ENCODE measurements at places on chromosomes 12 and 14.

- no peak for DNase-seq
Observed at GRCh38 chr12:9991876-9992275, 7.0 kb downstream of the CLEC1B start.

- DNase-seq, result no peak
Observed at GRCh38 chr14:74400031-74400685, 25.9 kb downstream of the SYNDIG1L start.

GRCh38 chr12:113722747-113723146 is 243.4 kb downstream of the RBM19 start:
- DNase-seq, result no peak

DNA sequence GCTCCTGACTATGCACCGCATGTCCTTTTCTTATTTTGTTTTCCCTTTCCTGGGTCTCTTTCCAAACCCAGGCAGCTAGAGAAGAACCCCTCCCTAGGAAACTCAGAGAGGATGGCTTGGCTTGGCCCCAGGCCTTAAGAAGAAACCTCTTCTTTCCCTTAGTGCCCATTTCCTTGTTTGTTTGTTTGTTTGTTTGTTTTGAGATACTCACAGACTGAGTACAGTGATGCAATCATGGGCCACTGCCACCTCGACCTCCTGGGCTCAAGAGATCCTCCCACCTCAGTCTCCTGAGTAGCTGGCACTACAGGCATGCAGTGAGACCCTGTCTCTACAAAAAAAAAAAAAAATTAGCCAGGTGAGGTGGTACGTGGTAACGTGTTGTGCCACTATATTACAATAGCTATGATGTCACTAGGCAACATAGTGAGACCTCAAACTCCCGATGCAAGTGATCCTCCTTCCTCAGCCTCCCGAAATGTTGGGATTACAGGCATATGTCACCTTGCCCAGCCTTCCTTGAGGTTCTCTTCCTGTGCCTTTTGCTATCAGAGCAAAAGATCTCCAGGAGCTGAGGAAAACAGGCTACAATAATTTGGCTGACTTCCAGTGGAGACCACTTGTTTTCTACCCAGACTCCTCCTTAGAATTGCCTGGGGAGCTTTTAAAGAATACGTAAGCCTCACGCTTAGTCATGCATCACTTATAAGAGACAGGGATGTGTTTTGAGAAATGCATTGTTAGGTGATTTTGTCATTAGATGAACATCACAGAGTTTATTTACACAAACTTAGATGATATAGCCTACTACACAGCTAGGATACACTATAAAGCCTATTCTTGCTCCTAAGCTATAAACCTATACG is 34.5 kb upstream of the LGALS3 start:
- DNase-seq, result peak; percentile 83

GRCh38 chr12:89373763-89374572 is 21.7 kb upstream of the DUSP6 start:
- DNase-seq, result peak; percentile 64

DNA sequence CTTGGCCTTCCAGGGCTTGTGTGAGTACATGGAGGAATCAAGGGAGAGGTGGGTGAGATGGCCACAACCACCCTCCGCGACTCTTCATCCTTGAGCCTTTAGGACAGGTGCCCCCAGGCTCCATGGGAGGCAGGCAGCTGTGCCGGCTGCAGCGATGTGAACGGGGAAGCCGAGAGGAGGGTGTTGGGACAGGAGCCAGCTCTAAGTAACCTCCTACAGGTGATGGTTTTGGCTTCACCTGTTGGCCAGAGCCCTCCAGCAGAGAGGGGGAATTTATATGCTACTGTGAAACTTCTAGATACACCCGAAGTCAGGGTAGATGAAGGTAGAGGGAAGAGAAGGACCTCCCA is 132.2 kb upstream of the HIF1A start:
- no peak for DNase-seq

DNA sequence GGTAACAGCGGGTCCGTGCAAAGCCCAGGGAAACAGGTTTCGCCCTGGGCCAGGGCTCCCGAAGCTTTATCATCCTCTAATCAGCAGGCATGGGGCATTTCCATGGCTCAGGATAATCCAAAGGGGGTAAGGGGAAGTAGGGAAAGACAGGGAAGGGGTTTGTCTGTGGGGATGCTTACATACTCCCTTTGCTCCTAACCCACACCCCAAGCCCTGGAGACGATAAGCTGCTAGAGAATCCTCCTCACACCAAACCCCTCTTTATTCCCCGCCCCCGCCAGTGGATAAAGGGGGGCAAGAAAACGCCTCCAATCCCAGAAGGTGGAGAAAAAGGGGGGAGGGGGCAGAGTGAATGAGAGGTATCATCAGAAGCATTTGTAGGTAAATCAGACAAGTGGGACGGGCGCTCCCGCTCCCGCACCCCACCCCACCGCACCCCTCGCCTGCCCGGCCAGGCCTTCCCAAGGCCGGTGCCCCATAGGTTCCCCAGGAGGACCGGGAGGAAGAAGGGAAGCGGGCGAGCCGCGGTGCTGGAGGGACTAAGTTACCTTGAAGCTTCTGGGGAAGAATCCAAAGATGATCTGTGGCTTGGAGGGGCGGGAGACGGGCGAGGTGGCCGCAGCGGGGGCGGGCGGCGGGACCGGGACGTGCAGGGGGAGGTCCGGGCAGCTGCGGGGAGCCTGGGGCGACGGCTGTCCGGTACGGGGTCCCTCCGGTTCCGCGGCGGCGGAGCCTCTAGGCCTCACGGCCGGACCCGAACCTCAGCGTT is 762 bp downstream of the PPP2R5E start:
- DNase-seq, result no peak

DNA sequence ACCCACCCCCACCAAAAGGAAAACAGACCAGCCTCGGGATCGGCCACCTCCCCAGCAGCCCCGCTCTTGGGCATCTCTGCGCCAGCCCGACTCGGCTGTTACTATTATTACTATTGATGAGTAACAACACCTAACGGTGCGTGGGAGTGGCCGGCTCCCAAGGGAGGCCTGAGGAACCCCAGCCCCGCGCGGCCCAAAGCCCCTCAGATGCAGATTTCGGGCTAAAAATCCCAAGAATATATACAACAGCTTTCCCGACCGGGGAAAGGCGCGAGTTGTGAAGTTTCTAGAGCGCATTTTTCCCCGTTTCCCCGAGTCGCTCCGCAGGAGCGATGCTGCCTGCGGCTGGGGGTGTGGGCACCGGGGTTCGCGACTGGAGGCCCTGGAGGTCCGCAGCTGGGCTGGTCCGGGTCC is 565 bp downstream of the NT5DC3 start:
- DNase-seq, result no peak

DNA sequence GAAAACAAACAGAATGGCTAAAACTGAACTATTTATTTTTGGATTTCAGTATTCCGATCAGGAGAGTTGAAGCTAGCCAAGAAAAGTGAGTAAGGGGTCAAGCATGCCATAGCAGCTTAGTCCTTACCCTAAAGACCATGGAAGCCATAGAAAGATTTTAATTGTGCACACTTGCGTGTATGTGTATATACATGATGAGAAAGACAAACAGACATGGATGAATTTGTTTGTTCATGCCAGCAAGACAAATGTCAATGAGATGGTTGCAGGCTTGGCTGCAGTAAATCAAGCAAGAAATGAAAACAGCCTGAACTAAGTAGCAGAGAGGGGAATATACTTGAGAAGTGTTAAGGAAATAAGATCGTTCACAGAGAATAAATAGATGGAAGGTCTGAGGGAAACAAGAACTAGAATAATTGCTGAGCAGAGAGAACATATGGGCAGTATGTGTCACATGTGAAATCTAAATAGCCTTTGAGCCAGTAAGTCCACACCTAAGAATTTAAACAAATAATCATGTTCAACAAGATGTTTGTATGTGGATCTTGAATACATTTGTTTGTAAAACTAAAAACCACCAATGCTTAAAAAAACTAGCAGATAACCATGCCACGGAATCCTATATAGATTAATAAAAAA is 14.8 kb downstream of the SNW1 start:
- no peak for DNase-seq

- DNase-seq, result no peak
Observed at GRCh38 chr14:84465880-84466279, 1064.1 kb upstream of the FLRT2 start.

- peak; percentile 0 for DNase-seq
Observed at GRCh38 chr14:78848234-78848820, 678.2 kb downstream of the NRXN3 start.
